ENCODE measurements at places on chromosomes 7 and 10. TPM values are rescaled to one million over a fixed set of nuclear protein-coding genes. Genes with fewer than 3 reads are reported as not detected.

The CYP26C1 gene
- total RNA-seq = 0.54 TPM

The NDUFA5 gene
- total RNA-seq = 6.5 TPM

GRCh38 chr7:102291056-102291915 is 4.6 kb downstream of the SH2B2 start:
- no peak for DNase-seq

DNA sequence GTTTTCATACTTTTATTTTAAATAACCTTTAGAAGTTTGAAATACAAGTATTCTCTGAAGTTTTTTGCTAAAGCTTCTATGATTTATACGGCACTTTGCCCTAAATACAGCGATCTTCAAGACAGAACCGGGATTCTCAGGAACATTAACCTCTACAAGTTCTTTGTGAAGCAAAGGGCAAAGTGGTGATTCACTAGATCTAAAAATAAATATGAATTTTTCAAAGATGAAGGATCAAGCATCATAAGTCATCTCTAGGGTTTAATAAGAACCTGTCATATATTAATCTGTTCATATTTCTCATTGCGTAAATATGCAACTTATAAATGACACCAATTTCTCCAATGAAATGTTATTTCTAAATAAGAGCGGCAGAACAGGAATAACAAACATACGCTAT is 30.7 kb downstream of the DGKB start:
- DNase-seq = no peak

GRCh38 chr7:21413502-21413901 is 14.4 kb upstream of the SP4 start:
- no peak for DNase-seq
